ENCODE measurements at places on chromosomes 7 and 10.

- peak; percentile 69 for DNase-seq
Measured at GRCh38 chr7:102189756-102190155, 96.9 kb upstream of the SH2B2 start.

DNA sequence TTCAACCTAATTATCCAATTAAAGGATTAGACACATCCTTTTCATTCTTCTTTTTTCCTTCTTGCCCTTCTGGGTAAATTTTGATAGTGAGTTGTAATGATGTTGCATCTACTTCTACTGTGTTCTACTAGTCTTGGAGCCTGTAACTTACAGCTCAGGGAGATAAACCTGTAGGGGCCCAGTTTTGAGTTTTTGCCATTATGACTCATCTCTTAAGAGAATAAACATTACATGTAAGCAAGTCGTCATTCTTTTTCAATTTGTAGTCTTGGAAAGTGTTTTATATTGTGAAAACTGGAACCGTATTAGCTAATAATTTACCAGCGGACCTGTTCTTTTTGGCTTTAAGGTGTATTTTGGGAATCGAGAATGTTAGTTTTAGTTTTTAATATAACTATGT, 89.7 kb upstream of the RPA3 start:
- no peak for DNase-seq

GRCh38 chr7:141313896-141314295, 237.3 kb upstream of the AGK start:
- DNase-seq, result no peak

DNA sequence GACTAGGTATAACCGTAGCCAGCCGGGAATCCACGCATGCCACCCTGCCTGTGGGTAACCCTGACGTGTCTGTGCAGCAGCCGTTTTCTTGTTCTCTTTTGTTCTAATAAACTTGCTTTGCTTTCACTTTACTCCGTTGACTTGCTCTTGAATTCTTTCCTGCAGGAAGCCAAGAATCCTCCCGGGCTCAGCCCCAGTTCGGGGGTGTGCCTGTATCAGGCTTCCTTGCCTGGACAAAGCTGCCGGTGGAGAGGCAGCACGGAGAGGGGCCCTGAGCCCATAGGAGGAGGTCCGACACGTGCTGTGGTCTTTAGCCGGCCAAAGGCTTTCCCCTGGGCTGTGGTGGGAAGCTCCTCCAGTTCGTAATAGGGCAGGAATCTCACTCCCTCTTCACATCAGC, 256.5 kb upstream of the PPP2R2D start:
- DNase-seq, result no peak

- no peak for DNase-seq
Measured at GRCh38 chr7:69859342-69859741, 261.1 kb downstream of the AUTS2 start.

DNA sequence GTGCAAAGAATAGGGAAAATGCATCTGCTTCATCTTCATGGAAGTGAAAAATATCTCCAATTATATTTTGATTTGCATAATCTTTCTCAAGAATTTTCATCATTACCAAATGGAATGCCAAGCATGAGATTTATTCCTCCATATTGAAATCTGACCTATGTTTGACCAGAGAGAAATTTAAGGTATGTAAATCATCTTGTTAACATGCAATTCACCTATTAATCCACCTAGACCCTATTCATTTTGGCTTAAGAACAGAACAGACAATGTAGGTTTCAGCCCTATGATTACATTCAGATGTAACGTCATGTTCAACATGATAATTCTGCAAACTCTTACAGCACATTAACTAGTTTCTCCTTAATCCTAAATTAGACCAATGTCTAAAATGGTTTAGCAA, 30.8 kb upstream of the TMEM140 start:
- DNase-seq, result no peak

GRCh38 chr7:41205600-41205999, 497.3 kb downstream of the INHBA start:
- no peak for DNase-seq

DNA sequence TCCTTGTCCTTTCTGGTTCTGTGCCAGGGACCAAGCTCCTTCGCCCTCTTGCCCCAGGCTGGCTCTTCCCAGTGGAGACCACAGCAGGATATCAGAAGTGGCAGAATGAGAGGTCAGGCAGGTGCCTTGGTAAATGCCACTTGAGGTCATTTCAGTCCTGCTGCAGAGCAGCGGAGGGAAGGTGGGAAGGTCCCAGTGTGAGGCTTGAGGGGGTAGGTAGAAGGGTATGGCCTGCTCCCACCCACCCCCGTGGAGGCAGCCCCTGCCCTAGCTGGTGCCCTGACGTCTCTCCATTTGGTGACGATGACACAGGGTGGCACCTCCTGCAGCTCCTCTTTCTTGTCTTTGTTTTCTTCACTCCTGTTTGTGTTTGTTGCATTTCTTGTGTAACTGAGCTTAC, 538.8 kb downstream of the TCERG1L start:
- DNase-seq, result no peak

- DNase-seq, result no peak
Measured at GRCh38 chr10:11881477-11882417, 58.6 kb downstream of the PROSER2 start.

GRCh38 chr7:26398427-26398755, 106.7 kb downstream of the SNX10 start:
- DNase-seq, result peak; percentile 66

DNA sequence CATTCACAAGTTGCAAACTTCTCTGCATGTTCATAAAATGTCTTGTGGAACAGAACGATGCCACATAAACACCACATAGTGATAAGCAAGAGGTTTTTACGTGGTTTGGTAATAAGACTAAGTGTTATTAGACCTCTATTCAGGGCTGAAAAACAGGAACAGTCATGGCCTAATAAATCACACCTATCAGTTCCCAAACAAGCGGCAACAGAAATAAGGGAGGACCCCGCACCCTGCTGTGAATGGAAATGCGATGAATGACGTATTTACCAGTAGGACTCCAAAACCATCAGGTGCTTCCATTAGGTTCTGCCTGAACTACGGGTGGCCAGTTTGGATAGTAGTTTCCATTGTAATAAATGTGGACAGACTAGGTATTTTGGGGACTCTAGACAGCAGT, 129.1 kb downstream of the TAX1BP1 start:
- no peak for DNase-seq

GRCh38 chr7:1447551-1448244, 11.6 kb downstream of the MICALL2 start:
- DNase-seq, result no peak

All from cerebellar cortex (tissue), 1 donor.